ENCODE measurements at places on chromosomes 6 and 20. TPM values are rescaled to one million over a fixed set of nuclear protein-coding genes. Genes with fewer than 3 reads are reported as not detected.

- DNase-seq, result no peak
Observed at GRCh38 chr20:19274001-19274400, 61.6 kb downstream of the SLC24A3 start.

DNA sequence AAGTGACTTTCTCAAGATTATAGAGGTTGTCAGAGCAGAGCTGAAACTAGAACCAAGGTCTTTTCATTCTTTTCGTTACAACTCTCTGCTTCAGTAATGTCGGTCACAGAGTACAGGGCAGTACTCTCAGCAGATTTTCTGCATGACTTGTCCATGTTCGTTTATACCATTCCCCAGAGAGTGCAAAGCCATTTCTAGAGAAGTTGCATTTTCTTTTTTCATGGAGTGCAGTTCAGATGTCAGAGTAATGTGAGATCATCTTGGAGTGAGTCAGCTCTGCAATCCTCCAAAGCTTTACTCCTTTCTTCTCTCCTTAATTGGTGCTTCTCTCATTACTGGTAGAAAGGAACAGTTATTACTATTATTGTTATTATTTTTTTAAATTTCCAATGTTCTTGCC is 115.6 kb upstream of the B3GAT2 start:
- peak; percentile 43 for DNase-seq

DNA sequence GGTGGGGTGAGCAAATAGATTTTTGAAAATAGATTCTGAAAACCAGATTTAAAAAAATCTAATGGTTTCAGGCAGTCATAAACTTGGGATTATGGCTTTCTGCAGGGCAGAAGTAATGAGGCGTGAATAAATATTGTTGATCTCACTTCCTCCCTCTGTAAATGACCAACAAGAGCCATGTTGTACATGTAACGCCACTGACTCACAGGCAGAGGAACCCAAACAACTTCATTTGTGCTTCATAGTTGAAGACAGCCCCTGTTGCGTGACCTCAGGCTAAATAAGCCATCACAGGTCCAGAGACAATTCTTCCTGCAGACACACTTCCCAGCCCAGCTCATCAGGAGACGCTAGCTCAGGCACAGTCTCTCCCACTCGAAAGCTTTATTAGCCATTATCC is 59.1 kb upstream of the F13A1 start:
- DNase-seq, result peak; percentile 36

- DNase-seq, result no peak
Observed at GRCh38 chr6:123965894-123966293, 162.2 kb downstream of the NKAIN2 start.

DNA sequence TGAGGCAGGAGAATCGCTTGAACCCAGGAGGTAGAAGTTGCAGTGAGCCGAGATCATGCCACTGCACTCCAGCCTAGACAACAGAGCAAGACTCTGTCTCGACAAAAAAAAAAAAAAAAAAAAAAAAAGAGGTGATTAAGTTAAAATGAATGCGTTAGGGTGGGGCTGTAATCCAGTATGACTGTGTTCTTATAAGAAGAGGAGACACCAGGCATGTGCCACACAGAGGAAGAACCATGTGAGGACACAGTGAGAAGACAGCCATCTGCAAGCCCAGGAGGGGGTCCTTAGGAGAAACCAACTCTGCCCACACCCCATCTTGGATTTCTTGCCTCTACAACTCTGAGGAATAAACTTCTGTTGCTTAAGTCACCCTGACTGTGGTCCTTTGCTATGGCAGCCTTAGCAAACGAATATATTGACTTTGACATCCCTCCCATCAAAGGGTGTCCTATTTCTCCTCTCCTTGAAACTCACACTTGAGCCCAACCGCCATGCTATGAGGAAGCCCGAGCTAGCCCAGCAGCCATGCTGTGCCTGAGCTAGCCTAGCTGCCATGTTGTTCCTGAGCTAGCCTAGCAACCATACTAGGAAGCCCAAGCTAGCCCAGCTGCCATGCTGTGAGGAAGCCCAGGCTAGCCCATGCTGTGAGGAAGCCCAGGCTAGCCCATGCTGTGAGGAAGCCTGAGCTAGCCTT is 15.8 kb upstream of the PPP1R16B start:
- peak; percentile 68 for DNase-seq

The SRSF12 gene
- not detected for total RNA-seq

Data from RPMI7951 (cell line).